ENCODE measurements at places on chromosomes 7 and 10.

GRCh38 chr10:43112608-43112961 lies 25.7 kb upstream of the CSGALNACT2 start:
- DNase-seq, result no peak

DNA sequence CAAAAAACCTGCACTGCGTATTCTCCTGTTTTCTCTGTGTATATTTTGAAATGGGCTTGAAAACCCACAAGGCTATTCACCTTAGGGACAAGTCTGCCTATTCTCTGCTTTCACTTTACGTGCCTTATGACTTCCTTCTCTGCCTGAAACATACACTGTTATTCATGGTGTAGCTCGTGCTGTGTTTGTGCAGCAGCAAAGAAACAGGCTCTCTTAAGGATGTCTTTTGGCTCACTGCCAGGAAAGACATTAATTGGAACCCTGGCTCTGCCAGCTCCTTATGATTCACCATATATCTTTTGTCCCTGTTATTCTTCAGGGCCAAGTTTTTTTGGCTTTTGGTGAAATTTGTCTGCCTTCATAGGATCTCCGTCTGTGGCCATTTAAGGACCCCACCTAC lies 92.4 kb downstream of the TMEM106B start:
- DNase-seq, result no peak

GRCh38 chr7:128799451-128799850 lies 7.7 kb downstream of the CCDC136 start:
- no peak for DNase-seq

GRCh38 chr7:28237363-28237762 lies 56.8 kb upstream of the JAZF1 start:
- DNase-seq, result no peak

- DNase-seq, result no peak
Measured at GRCh38 chr7:98211676-98212531, 665 bp downstream of the BHLHA15 start.

DNA sequence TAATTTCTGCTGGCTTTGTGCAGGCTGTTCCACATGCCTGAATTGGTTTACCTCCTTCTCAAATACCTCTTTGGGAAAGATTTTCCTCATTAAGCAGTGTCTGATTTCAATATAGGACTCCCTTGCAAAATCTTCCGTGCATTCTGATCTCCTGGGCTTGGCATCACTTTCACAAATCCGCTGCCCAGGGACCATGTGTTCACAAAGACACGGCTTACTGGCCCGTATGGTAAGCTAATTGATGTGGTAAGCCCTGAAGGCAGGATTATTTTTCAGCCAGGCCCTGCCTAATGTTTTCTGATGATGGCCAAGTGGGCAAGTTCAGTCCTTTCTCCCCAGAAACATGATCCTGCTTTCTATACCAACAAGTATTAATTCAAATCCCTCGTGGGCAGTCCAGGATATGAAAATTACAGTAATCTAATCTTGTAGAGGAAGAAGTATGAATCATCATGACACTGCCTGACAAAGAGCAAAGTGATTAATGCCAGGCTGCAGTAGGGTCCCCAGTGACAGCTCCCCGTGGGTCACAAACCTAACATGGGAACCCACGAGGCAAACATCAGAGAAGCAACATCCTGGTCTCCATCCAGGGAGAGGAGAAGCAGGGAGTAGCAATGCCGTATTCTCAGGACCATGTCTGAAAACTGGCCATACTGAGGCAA lies 11.6 kb upstream of the SVIL start:
- no peak for DNase-seq

- no peak for DNase-seq
Measured at GRCh38 chr10:120929166-120929565, 78.0 kb downstream of the WDR11 start.

GRCh38 chr10:79203833-79204232 lies 135.1 kb downstream of the ZMIZ1 start:
- DNase-seq, result no peak

GRCh38 chr7:75617634-75618234 lies 121.0 kb downstream of the HIP1 start:
- DNase-seq, result no peak

- DNase-seq, result no peak
Measured at GRCh38 chr10:22321924-22322640, 1.2 kb downstream of the BMI1 start.

GRCh38 chr7:14104861-14105260 lies 115.4 kb upstream of the ETV1 start:
- DNase-seq, result no peak

- no peak for DNase-seq
Measured at GRCh38 chr7:129144834-129145668, 544 bp downstream of the TSPAN33 start.

DNA sequence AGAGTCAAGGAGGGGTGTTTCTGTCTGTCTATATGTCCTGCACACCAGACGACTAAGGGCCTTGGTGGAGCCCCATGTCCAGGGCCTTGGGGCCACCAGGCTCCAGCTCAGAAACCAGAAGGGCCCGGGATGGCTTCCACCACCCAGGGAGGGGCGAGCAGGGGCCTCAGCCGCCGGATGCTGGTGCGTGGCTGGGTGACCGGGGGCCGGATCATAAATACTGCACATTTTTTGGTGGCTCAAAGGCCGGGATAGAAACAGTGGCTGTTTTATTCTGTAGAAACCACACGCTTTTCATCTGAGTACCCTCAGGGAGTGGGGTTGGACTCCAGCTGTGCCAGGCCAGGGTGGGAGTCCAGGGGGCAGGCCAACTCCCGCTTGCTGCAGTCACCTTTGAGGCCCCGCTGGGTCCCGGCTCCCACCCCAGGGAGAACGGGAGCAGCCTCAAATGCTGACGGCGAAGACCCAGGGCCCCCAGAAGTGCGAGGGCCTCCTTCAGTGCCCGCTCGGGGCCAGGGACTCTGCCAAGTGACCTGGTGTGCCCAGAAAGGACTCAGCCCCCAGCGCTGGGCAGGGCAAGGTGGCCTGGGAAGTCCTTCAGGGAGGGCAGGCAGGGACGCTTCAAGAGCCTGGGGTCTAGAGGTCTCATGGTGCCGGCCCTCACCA lies 28.2 kb downstream of the PDGFA start:
- no peak for DNase-seq

- no peak for DNase-seq
Measured at GRCh38 chr10:27710014-27710413, 35.6 kb downstream of the MKX start.

DNA sequence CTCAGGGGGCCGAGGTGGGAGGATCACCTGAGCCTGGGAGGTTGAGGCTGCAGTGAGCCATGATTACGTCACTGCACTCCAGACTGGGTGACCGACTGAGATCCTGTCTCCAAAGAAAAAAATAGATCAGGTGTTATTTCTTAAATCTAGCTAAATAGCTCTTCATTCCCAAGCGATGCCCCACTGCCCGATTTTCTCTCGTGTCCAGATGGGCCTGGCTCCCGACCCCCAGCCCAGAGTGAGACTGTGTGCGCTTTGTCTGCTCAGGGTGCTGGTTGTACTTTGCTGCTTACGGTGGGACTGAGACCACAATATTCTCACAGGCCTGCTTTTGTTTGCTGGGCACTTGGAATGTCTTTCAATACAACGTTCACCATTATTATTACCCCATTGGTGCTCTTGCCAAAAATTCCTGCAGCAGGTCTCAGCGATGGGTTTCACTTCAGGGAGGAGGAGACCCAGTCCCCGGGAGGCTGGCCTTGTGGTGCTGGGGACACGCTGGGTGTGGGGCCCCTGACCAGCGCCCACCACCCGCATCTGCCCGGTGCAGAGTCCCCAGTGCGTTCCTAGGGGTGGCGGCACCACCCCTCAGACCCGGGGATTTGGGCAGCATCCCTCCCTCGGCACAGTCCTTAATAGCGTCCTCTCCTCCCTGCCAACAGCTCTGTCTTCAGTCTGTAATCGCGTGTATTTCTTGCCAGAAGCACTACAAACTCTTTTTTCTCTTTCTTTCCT lies 20.4 kb upstream of the DPYSL4 start:
- no peak for DNase-seq

All from NCI-H774 (cell line).